Left renal cortex interstitium (tissue), 4 donors: ENCODE measurements at places on chromosomes 7 and 10. TPM values are rescaled to one million over a fixed set of nuclear protein-coding genes. Genes with fewer than 3 reads are reported as not detected.

ASB13 gene
- 22.7 TPM for polyA plus RNA-seq

DNA sequence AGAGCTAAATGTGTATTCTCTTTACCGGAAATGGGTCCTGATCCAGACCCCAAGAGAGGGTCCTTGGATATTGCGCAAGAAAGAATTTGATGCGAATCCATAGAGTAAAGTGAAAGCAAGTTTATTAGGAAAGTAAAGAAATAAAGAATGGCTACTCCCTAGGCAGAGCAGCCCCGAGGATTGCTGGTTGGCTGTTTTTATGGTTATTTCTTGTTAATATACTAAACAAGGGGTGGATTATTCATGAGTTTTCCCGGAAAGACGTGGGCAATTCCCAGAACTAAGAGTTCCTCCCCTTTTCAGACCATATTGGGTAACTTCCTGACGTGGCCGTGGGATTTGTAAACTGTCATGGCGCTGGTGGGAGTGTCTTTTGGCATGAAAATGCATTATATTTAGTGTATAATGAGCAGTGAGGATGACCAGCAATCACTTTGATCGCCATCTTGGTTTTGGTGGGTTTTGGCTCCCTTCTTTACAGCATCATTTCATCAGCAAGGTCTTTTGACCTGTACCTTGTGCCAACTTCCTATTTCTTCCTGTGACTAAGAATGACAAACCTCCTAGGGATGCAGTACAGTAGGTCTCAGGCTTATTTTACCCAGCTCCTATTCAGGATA is 60.4 kb downstream of the ARL4A start:
- DNase-seq: no peak

GRCh38 chr7:158494162-158494586 is 93.4 kb downstream of the PTPRN2 start:
- no peak for DNase-seq

DNA sequence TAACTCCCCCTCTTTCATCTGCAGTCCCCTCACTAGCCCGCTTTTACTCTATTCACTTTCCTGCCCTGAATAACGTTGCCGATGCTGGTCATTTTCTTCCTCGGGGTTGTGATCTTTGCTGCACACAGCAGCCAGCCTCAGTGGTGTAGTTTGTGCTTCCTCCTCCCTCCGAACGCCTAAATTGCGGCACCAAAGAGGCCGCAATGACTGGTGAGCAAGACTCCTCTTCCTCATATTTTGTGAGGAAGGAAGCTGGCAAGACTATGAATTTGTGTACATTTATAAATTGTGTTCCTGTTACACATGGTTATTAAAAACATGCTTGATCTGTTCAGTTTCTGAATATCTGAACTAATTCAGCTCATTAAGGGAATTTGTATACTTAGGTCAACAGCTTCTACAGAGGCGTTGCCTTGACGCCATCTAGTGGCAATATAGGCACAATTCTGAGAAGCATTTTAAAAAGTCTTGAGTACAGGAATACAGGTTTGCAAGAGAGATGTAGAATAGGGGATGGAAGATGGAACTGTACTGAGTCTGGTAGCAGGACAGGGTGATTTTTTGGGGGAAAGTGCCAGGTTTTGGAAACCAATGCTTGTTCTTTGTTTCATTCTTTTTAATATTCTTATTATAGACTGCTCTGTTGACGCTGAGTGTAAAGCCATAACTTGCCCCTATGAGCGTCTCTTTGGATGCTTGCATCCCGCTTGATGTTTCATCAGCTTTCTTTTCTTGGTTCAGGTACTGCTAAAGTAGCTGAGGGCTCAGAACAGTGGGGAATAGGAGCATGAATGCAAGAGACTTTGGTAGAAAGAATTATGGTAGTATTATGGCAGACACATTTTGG is 4.1 kb upstream of the TAS2R5 start:
- no peak for DNase-seq

DNA sequence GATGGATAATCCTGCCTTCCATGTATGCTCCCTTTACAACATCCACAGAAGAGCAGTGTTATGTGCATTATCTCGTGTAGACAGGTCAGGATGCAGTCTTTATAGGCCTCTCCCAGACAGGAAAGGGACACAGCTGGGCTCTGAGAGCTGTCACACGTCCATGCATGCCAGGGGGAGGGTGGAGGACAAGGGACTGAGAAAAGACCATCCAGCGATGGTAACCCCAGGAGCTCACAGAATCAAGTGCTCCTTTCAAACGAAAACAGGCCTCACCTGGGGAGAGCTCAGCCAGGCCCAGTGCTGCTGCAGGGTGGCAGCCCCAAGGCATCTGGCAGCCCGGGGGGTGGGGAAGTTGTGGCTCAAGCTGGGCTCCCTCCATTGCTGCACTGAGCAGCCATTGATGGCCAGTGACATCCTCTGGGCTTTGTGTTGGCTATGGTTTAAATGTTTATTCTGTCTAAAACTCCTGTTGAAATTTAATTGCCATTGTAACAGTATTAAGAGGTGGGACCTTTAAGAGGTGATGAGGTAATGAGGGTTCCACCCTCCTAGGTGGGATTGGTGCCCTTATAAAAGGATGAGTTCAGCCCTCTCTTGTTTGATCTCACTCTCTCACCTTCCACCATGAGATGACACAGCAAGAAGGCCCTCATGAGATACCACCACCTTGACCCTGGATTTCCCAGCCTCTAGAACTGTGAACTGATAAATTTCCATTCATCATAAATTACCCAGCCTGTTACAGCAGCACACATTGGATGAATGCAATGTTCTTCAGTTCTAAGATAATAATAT is 15.7 kb downstream of the JCAD start:
- DNase-seq: no peak

DNA sequence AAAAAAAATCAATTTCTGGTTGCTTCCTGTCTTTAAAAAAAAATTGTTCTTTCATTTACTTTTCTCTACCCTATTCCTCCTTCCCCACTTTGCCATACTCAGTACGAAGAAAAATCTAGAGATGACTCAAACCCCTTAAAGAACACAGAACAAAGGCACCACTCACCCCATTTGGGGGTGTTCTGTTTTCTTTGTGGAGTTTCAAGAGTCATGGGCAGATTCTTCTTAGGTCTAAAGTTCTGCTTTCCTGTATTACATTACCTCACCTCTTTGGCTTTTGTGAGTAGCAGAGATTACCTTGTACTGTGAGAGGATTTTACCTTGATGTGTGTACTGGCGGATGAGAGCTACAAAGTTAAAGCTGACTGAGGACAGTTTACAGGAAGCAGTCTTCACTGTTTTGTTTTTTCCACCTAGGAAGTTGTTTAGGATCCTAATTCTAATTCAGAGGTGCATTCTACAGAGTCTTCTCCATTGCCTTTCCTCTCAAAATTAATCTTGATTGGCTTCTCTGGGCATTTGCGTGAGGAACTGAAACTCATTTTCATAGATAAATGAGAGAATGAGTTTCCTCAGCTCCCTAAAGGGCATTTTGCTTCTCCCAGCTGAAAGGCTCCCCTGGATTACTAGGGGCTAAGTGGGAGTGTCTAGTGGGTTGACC is 20.7 kb downstream of the AVL9 start:
- DNase-seq: no peak
